ENCODE measurements at places on chromosomes 5 and 9.

DNA sequence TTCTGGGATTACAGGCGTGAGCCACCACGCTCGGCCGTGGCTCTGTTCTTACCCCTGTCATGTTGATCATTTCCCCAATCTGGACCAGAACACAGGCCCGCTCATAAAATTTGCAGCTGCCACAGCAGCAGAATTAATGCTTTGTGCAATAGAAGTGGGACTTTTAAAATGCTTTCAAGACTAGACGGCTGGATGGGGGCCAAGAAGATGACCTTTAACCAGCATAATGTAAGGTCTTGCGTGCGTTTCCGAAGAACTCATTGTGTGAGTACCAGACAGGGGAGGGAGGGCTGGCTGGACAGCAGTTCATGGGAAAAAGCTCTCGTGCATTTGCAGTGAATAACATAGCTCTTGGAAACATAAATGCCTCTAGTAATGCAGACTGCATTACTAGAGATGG is 3.5 kb upstream of the WDR38 start:
- DNase-seq = no peak

GRCh38 chr5:168372356-168372946 is 81.0 kb downstream of the WWC1 start:
- no peak for DNase-seq

GRCh38 chr5:167783145-167783817 is 508.2 kb upstream of the WWC1 start:
- no peak for DNase-seq

GRCh38 chr5:43352915-43353314 is 39.7 kb upstream of the HMGCS1 start:
- no peak for DNase-seq

DNA sequence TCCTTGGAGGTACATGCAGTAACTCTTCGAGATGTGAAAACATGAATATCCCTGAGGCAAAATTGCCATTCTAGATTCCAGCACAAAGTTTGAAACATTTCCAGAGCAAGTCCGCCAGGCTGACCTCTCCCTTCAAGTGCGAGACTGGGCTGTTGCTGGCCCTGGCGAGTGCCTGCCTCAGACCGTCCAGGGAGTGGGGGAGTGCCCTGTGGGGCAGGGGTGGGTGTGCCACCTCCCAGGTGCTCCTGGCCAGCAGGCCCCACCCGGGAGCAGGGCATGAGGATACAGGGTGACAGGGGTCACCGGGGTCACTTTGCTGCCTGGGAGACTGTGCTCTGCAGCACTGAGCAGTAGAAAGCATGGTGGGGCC is 199.9 kb downstream of the AOPEP start:
- DNase-seq = no peak

DNA sequence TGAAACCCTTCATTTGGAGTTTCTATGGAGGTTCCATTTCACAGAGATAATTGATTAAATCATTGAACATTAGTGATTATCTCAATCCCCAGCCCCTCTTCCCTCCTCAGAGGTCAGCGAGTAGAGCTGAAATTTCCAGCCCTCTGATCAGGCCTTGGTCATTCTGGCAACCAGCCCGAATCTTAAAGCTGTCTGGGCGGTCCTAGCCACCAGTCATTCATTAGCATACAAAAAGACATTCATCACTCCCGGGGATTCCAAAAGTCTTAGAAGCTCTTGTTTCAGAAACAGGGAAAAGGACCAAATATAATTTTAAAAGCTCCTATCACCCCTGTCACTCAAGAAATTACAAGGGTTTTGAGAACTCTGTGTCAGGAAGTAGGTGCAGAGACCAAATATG is 41.3 kb downstream of the ZNF474 start:
- no peak for DNase-seq

- DNase-seq = no peak
Observed at GRCh38 chr9:6711403-6711802, 46.4 kb upstream of the KDM4C start.

DNA sequence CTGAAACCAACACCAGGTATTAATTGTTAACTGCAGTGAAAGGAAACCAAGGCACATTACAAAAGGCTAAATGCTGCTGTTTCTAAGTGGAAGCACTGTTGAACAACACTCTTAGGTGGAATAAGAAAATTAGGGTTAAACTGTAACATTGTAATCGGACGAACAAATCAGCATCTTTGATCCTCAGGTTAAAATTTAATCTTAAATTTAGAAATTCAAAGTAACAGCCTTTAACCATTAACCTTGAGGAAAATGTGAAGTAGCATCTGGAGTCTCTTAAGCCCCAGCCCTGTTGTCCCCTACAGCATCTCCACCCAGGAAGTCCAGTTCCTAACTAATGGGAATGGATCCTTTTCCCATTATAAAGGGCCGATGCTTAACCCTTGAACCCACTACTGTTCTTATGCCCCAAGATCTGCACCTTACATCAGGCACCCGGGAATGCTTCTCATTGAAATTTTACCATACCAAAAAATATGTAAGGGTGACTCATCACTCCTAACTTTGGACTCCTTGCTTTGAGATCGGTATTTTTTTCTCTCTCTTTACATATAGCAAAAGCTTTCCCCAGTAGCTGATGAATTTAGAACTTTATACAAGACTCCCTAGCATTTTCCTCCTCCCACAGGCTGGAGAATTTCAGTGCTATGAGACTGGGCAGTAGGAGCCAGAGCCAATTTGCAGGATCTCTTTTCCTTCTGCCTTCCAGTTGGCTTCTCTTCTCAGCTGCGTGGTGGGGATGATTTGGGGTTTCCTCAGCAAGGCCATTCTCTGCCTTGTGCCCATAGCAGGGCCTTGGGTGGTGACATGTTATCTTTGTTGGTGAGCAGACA is 32.0 kb upstream of the ITGA2 start:
- DNase-seq = no peak

DNA sequence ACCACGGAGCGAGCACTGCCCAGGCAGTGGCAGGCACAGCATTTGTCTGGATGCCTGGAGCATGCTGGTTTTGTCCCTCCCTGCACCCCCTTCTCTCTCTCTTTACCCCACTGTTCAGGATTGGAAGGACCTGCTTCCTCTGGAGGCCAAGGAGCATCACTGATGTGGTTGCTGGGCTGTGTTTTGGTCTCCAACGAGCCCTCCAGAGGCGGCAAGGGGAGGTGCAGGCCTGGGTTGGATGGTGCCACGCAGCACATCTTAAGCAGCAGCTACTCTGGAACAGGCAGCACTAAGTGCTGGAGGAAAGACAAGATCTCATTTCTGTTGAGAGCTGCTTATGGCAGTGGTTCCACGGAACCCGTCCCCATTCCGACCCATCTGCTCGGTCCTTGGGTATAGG is 139.6 kb downstream of the CMYA5 start:
- DNase-seq = no peak

DNA sequence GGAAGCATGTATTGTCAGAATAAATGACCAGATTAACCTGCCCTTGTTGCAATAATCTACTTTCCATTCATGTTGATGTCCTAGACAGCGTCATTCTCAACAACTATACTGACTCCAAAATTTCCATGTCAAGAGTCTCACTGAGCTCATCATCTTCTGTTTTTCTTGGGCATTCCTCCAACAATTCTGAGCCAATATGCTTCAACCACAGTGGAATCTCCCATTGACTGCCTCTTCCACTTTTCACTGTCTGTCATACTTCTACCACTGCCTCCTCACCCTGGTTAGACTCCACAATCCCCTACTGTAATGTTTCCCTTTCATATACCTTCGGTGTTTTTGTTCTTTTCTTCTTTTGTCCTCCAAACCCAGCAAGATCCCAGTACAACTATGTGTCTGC is 162.8 kb downstream of the TLE1 start:
- DNase-seq = no peak

GRCh38 chr5:118520771-118521415 is 467.5 kb downstream of the DTWD2 start:
- no peak for DNase-seq

- no peak for DNase-seq
Observed at GRCh38 chr9:102514541-102514940, 480.6 kb upstream of the CYLC2 start.

DNA sequence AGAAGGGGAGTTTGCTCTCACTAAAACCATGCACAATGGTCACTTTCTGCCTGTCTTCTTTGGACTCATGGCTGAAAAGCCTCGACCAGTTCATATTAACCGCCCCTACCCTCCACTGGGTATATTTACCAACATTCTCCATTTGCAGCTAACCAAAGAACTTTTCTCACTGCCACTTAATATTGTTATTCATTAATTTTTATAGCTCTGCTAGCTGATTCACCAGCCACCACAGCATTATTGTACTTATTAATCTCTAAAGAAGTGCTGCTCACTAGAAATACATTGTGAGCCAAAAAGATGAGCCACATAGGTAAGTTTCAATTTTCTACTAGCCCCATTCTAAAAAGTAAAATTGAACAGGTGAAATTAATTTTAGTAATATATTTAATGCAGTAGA is 33.4 kb upstream of the SMIM32 start:
- DNase-seq = no peak

DNA sequence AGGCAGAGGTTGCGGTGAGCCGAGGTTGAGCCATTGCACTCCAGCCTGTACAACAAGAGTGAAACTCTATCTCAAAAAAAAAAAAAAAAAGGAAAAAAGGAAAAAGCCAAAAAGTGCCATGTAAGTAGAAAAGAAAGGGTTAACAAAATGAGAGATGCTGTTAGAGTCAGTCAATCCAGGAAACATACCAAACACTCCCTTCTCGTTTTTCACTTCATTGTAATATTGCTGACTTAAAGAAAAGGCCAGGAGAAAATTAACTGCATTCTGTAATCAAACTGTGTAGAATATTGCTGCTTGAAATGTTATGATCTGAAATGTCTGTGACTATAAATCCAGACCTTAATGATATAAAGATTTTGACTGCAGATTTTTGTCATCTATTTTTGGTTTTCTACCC is 379.1 kb downstream of the ENC1 start:
- no peak for DNase-seq

DNA sequence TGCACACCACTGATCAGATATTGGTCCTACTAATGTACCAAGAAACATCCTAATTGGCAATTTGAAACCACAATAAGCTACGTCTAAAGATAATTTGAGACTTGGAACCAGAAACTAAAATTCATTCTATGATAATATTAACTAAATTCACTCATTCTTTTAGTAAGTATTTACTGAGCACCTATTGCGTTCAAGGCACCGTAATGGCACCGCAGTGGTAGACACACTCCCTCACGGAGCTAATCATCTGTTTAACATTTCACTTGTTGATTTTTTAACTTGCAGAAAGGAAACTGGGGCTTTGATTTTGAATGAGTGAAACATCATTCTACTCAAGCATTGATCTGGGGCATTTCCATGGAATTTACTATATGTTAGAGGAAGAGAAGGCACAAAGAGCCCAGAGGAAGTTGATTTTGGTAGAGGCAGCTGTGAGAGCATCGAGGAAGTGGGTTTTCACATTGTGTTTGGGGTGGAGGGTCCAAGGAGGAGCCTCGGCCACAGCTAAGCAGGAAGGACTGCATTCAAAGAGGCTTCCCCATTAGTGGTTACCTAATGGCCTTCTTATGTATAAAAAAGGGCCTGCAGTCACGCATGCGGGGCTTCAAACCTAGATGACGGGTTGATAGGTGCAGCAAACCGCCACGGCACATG is 7.1 kb downstream of the RAPGEF1 start:
- DNase-seq = no peak

DNA sequence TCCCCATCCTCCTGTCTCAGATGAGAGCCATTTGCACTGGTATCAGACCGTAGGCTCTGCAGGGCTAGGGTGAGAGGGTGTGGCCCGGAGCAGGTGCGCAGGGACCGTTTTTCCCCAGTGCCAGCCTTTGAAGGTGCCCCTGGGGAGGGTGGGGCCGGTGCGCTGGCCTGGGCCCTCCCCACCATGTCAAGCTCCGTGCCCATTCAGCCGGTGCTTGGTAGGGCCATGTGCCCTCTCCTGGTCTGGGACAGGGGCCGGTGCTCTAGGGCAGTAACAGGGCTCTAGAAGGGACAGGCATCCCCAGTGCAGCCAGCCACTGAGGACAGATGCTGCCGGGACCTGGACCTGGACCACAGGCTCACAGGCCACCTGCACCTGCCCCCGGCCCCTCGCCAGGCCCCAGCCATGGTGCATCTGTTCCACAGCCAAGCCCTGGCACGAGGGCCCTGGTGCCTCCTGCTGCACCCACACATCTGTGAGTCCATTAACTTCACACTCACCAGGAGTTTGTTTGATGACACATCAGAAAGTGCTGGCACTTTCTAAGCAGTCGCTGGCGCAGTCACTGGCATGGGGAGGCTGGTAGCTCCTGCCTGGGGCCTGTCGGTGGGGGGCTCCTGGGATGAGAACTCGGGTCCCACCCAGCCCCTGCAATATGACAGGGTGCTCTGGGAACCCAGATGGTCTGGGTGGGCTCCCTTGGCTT is 5.0 kb upstream of the QRFP start:
- DNase-seq = no peak

DNA sequence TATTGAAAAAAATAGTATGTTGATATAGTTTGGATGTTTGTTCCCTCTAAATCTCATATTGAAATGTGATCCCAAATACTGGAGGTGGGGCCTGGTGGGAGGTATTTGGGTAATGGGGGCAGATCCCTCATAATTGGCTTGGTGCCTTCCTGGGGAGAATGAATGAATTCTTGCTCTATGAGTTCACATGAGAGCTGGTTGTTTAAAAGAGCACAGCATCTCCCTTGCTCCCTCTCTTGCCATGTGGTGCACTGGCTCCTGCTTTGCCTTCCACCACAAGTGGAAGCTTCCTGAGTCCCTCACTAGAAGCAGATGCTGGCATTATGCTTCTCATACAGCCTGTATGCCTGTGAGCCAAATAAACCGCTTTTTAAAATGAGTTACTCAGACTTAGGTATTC is 154.8 kb downstream of the ADAMTS6 start:
- DNase-seq = no peak

GRCh38 chr9:38263532-38263931 is 129.0 kb upstream of the ALDH1B1 start:
- DNase-seq = no peak

- DNase-seq = no peak
Observed at GRCh38 chr9:114409103-114409780, 21.5 kb upstream of the AKNA start.

GRCh38 chr5:91332267-91333045 is 50.7 kb downstream of the ARRDC3 start:
- DNase-seq = no peak

DNA sequence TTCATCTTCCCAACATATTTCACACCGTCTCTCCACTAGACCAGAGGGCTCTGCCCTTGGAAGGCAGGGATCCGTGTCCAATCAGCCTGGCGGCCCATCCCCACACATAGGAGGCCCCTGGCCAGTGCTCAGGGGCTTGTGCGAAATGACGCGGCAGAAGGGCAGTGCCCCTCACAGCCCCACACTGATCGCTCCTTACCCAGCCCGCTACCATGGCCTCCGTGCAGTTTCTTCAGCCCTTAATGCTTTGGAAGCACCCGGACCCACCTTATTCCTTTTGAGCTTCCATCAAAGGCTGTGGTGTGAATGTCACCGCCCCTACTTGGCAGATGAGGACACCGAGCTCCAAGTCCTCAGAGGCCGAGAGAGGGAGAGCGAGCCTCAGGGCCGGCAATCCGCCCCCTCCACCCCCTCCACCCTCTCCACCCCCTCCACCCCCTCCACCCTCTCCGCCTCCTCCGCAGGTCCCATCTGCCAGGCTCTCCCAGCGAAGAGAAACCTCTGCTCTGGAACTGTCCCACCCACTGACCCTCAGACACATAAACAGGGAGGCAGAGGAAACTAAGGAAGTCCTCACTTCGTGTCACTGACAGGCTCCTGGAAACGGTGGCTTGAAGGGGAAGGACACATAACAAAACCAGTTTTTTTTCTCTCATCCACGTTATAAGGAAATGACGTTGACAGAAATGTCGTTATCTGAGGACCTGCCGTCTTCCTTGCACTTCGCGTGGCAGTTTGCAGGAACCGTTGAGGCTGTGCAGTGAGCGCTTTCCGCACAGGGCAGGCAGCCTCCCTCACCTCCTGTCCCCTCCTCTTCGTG is 13.9 kb downstream of the QSOX2 start:
- DNase-seq = no peak
